NCI-H1417 (cell line): ENCODE measurements at places on chromosomes 16 and 17.

DNA sequence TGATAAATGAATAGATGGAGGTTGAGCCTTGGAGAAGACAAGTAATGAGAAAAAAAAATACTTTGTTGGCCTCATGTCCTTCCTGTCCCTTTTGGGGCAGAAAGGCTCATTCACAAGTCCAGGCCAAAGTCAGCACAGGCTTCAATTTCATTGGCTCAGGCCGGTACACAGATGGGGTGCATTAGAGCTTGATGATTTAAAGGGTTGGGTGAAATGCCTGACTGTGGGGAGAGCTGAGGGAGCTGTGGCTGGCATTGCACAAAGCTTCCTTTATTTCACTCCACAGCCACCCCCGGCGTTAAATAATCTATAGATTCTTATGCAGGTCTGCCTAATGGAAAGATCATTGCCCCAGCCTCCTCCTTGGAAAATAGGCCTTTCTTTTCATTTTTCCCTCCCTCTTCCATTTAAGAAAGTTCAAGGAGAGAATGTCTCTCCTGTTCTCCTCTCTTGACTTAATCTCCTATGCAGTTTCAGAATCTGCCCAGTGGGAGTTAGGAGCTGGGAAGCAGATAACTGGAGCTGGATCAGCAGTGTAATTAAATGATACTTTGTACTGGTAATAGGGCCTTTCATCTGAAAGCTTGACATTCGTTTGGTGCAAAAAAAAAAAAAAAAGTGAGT, 24.4 kb downstream of the YPEL2 start:
- DNase-seq = no peak

DNA sequence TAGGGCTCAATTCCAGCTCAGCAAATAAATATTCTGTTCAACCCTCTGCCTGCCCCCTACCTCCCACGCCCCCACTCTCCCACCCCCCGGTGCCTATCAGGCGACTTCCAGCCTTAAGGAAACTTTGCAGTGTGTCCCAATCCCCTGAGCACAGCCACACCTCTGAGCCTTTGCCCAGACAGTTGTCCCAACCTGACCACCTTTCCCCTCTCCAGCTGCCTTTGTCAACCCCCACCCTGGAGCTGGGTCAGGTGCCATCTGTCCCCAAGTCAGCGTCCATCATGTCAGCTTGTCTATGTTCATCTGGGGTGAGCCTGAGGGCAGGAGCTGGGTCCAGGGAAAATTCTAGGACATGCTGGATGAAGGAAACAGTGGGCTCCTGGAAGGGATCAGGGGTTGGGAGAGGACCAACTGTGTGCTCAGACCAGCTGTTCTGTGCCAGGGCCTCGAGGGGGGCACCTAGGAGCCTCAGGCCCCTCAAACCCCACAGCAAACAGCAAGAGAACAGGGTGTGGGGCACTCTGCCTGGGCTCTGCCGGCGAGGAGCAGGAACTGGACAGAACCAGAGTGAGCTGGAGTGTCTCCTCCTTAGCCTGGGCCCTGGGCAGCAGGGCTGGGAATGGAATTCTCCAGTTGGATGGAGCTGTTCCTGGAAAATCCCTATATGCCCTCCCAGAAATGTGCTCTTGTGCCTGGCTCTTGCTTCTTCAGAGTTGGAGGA, 17.8 kb downstream of the CDH16 start:
- DNase-seq = no peak

- no peak for DNase-seq
Observed at GRCh38 chr17:44961921-44962350, 6.2 kb downstream of the C1QL1 start.

- DNase-seq = no peak
Observed at GRCh38 chr16:87834668-87835473, 34.4 kb downstream of the SLC7A5 start.

DNA sequence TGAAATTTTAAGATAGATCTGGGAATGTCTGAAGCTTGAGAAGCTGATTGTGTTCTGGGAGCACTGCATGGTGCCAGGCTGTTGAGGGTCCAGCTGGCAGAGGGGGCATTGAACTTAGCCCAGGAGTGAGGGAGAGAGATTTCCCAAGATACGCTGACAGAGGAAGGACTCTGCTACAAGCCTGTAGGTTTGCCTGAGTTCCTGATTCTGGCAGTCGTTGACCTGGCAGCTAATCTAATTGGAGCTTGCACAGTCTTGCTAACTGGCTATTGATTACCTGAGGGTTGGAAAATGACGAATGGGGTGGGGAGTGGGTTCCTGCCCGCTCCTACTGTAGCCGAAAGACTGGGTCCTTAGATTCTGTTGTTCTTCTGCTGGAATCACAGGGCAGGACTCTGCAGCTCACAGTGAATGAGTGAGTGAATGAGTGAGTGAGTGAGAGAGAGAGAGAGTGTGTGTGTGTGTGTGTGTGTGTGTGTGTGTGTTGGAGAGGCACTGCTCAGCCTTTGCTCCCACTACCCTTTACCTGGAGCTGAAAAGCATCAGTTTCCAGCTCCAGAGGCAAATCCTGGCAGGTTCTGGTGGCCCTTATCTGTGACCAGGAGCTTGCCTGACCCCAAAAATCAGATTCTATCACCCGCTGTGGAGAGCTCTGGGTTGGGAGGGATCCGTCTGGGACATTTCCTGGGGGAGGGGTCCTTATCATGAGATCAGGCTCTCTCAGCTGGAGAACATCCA, 16.7 kb downstream of the CTRL start:
- no peak for DNase-seq

GRCh38 chr16:76277460-76278030, 344 bp downstream of the CNTNAP4 start:
- DNase-seq = no peak

- no peak for DNase-seq
Observed at GRCh38 chr17:21816592-21817567, 124.6 kb downstream of the KCNJ18 start.
